Neural crest cell (in vitro differentiated cells): ENCODE measurements at places on chromosomes 3 and 15.

- H3K27me3 ChIP-seq: no peaks in the 10 kb centered on the region
- H3K4me1 ChIP-seq: peaks cover 39% of the 10 kb centered on the region
- H3K36me3 ChIP-seq: no peaks in the 10 kb centered on the region
- peak overlapping the region; percentile 69 for H3K4me3 ChIP-seq
- H3K27ac ChIP-seq: no peak overlapping the region
- no peak for DNase-seq
Measured at GRCh38 chr3:129442947-129443346, 2.9 kb downstream of the IFT122 start.

GRCh38 chr15:66097151-66098021 lies 156.2 kb downstream of the MEGF11 start:
- H3K27ac ChIP-seq: no peak overlapping the region
- H3K4me1 ChIP-seq: peaks cover 25% of the 10 kb centered on the region

DNA sequence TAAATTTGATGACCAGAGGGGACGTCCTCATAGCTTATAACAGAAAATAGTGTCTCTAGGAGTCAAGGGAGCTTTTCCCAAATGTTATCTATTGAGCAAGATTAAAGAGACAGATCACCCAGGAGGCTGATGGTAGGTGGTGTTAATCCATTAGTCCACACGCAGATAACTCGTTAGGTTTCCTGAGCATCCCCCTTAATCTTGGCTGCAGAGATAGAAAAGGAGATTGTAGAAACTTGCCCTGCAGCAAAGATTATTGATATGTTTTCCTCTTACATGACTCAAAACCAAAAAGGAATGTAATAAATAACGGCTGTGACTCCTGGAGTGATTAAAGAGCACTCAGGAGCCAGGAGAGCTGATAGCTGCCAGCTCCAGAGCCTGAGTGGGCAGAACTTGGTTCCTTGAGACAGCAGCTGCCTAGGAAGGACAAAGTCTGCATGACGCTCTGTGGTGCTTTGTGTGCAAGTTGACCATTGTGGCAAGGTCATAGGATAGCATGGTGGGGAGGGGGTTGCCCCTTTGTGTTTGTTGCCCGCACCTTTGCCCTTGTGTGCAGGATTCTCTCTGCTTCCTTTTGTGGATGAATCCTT lies 234.8 kb downstream of the PTPRG start:
- H3K27me3 ChIP-seq: no peaks in the 10 kb centered on the region
- H3K36me3 ChIP-seq: peaks cover 2% of the 10 kb centered on the region
- H3K4me1 ChIP-seq: peaks cover 19% of the 10 kb centered on the region
- DNase-seq: no peak
- H3K4me3 ChIP-seq: no peak overlapping the region
- H3K27ac ChIP-seq: no peak overlapping the region

DNA sequence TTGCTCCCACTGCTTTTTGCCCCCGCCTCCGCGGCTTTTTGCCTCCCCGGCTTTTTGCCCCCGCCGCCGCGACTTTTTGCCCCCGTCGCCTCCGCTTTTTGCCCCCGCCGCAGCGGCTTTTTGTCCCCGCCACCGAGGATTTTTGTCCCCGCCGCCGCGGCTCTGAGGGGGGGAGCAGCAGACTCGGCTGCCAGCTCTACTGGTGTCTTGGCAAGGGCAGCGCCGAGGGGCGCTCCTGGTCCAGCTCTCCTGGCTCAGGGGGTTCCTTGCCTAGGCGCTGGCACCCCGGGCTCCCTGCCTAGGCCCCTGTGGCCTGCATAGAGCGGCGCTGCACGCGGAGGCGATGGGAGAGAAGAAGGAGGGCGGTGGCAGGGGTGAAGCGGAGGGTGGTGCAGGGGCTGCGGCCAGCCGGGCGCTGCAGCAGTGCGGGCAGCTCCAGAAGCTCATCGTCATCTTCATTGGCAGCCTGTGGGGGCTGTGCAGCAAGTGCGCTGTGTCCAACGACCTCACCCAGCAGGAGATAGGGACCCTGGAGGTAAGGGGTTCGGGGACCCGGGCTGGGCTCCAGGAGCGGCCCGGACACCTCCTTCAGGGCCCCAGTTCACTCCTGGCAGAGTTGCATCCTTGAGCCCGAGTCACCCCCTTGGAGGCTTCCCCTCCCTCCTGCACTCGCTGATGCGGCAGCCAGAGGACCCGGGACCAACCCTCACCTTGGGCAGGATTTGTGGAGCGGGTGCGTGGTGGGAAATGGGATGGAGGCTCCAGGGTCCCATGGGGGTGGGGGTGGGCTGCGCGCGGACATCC lies 642.4 kb downstream of the GOLGA6L6 start:
- DNase-seq: no peak
- H3K27me3 ChIP-seq: peaks cover 10% of the 10 kb centered on the region
- peaks cover 21% of the 10 kb centered on the region for H3K36me3 ChIP-seq
- H3K4me1 ChIP-seq: no peaks in the 10 kb centered on the region
- H3K27ac ChIP-seq: no peak overlapping the region

- H3K4me1 ChIP-seq: peaks cover 34% of the 10 kb centered on the region
- no peaks in the 10 kb centered on the region for H3K27me3 ChIP-seq
- H3K27ac ChIP-seq: no peak overlapping the region
- DNase-seq: no peak
Measured at GRCh38 chr3:43331381-43331780, 45.0 kb downstream of the SNRK start.

DNA sequence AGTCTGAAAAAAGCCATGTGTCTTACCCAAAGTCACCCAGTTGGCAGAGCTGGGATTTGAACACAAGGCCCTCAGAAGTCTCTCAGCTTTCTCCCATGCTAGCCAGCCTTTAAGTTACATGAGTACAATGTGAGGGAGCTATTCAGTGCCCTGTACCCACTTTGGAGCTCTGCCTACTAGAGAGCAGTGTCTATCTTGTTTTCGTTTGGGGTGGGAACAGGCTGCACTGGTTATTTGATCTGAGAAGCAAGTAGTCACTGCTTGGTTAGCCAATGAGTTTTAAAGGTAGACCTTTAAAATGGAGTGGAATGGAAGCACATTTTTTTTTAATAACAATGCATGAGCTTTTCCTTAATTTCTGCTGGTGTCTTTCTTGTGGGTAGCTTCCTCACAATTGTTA lies 231.1 kb upstream of the BHLHE40 start:
- no peak overlapping the region for H3K27ac ChIP-seq
- DNase-seq: no peak
- peaks cover 2% of the 10 kb centered on the region for H3K36me3 ChIP-seq

DNA sequence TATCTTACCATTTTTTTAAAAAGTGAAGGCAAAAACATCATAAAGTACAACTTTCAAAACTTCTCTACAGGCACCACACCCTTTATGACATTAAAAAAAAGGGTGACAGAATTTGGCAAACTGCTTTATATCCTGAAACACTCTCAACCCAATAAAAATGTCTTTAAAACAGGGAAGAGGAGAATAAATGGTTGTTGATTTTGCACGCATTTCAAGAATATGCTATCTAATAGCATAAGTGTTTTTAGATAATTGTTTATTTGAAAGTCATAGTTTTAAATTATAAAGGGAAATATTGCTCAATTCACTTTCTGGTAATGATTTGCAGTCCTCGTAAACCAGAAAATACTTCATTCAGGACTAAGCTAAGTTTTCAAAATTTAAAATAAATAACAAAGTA lies 1.7 kb upstream of the PCOLCE2 start:
- H3K4me1 ChIP-seq: peaks cover 10% of the 10 kb centered on the region
- H3K27ac ChIP-seq: no peak overlapping the region
- no peaks in the 10 kb centered on the region for H3K36me3 ChIP-seq
- no peak for DNase-seq

- H3K4me1 ChIP-seq: peaks cover 35% of the 10 kb centered on the region
- peak overlapping the region; percentile 76 for H3K4me3 ChIP-seq
- peak; percentile 9 for DNase-seq
- H3K27me3 ChIP-seq: peaks cover 89% of the 10 kb centered on the region
Measured at GRCh38 chr15:76342058-76342381, 5.4 kb downstream of the ISL2 start.

- H3K27me3 ChIP-seq: no peaks in the 10 kb centered on the region
- H3K36me3 ChIP-seq: no peaks in the 10 kb centered on the region
- no peak overlapping the region for H3K27ac ChIP-seq
- no peak overlapping the region for H3K4me3 ChIP-seq
- peaks cover 45% of the 10 kb centered on the region for H3K4me1 ChIP-seq
Measured at GRCh38 chr3:134239538-134239937, 11.1 kb downstream of the RYK start.

DNA sequence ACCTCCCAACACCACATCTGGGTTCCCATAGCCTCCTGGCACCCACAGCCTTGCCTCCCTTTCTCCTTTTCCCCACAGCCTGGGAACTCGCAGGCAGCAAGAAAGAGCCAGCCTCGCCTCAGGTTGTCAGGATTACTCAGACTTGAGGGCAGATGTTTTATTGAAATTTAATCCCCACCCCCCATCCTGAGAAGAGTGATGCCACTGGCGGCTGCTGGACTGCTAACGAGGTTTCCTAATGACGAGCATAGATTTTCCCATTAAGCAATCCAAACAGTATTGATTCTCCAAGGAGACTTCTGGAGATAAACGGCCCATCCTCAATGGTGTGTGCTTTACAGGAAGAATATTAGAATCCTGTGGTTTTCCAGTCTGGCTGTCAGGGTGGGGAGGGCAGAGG lies 13.7 kb downstream of the SHF start:
- peaks cover 27% of the 10 kb centered on the region for H3K36me3 ChIP-seq
- no peak overlapping the region for H3K27ac ChIP-seq
- DNase-seq: no peak
- H3K4me3 ChIP-seq: no peak overlapping the region
- H3K27me3 ChIP-seq: no peaks in the 10 kb centered on the region
- H3K4me1 ChIP-seq: peaks cover 7% of the 10 kb centered on the region

DNA sequence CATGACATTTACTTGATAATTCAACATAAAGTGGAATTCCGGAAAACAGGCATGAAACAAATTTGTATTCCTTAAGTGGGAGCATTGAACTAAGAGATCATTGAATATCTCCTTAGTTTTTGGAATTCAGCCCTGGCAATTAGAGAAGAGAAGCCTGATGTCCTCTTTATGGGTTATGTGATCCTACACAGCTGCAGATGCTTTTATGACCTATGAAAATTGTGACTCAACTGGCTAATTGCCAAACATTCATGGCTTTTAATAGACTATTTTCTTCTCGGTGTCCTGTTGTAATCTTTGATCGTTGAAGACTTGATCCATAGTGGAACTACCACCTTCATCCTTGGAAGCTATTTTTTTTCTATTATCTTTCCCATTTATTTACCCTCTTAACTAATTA lies 46.1 kb downstream of the AGBL1 start:
- H3K27ac ChIP-seq: no peak overlapping the region
- DNase-seq: no peak
- H3K4me1 ChIP-seq: no peaks in the 10 kb centered on the region
- H3K27me3 ChIP-seq: peaks cover 10% of the 10 kb centered on the region
- no peaks in the 10 kb centered on the region for H3K36me3 ChIP-seq

- H3K36me3 ChIP-seq: no peaks in the 10 kb centered on the region
- peaks cover 8% of the 10 kb centered on the region for H3K4me1 ChIP-seq
- no peak for DNase-seq
- H3K4me3 ChIP-seq: no peak overlapping the region
Measured at GRCh38 chr15:75823860-75824613, 19.2 kb upstream of the UBE2Q2 start.

GRCh38 chr3:151395806-151396205 lies 11.3 kb upstream of the P2RY12 start:
- peaks cover 4% of the 10 kb centered on the region for H3K4me1 ChIP-seq
- no peak overlapping the region for H3K4me3 ChIP-seq
- no peak overlapping the region for H3K27ac ChIP-seq
- no peak for DNase-seq

GRCh38 chr15:99403597-99403996 lies 152.3 kb downstream of the LRRC28 start:
- peak overlapping the region; percentile 75 for H3K27ac ChIP-seq
- no peaks in the 10 kb centered on the region for H3K36me3 ChIP-seq
- H3K4me3 ChIP-seq: no peak overlapping the region
- no peaks in the 10 kb centered on the region for H3K4me1 ChIP-seq
- no peaks in the 10 kb centered on the region for H3K27me3 ChIP-seq
- DNase-seq: no peak

DNA sequence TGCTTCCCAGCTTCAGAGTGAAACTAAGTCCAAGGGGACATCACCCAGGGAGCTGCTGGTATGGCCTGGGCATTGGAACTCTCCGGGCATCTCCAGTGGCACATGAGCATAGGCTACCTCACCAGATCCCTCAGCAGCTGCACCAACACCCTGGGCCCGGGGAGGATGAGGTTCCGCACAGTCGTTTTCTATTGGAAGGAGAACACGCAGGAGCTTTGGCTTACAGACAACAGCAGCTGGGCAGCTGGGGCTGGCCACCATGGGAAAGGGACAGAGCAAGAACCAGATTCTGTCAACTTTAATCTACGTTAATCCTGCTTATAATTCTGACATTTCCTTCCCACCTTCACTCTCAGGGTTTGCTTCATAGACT lies 65.5 kb downstream of the MYO1E start:
- peaks cover 3% of the 10 kb centered on the region for H3K4me1 ChIP-seq
- H3K36me3 ChIP-seq: no peaks in the 10 kb centered on the region
- no peaks in the 10 kb centered on the region for H3K27me3 ChIP-seq
- no peak overlapping the region for H3K4me3 ChIP-seq

- no peak for DNase-seq
- H3K4me3 ChIP-seq: no peak overlapping the region
- peaks cover 2% of the 10 kb centered on the region for H3K27me3 ChIP-seq
- H3K4me1 ChIP-seq: peaks cover 17% of the 10 kb centered on the region
- H3K36me3 ChIP-seq: no peaks in the 10 kb centered on the region
Measured at GRCh38 chr15:30062881-30063280, 19.9 kb upstream of the GOLGA8J start.

- no peak overlapping the region for H3K27ac ChIP-seq
- no peak for DNase-seq
- H3K4me1 ChIP-seq: peaks cover 18% of the 10 kb centered on the region
- no peaks in the 10 kb centered on the region for H3K27me3 ChIP-seq
Measured at GRCh38 chr3:116270056-116270455, 175.2 kb downstream of the LSAMP start.

DNA sequence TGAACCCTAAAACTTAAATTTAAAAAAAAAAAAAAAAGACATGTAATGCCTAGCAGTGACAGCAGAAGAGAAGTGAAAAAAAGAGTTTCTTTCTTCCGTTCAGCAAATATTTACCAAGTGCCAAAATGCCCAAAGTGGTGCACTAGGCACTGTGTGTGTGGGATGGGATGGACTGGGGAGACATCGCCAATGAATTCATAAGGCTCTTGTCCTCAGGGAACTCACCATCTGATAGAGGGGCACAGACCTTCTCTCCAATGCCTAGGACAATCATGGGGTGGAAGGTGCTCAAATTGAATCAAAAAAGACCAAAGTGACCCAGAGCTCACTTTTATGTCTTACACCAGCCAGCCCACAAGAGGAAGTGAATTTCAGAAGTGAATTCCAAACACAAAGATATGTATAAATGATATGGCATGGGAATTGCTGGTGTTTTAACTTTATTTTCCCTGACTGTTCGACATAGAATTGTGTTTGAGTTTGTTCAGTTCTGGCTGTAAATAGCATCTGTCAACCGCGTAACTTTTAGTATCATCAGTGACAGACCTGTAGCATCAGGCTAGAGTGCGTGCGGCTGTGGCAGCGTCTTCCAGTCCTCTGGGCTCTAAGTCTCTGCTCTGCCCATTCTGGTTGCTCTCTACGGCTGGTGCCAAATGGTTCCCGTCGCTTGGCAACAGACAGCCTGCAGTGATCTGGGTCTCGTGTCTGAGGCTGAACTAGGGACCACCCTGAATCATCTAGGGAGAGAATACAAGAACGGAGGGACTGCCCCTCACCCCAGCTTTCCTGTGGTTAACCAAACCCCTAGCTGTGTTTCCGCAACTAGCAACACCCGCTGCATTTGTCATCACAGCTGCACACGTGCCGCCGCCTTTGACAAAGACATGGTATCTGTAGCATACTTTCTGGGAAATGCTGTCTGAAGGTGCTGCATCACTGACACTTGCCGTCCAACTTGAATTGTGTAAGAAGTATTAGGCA lies 154.0 kb upstream of the THBS1 start:
- H3K36me3 ChIP-seq: no peaks in the 10 kb centered on the region
- H3K4me1 ChIP-seq: peaks cover 11% of the 10 kb centered on the region
- no peak overlapping the region for H3K27ac ChIP-seq
- H3K4me3 ChIP-seq: no peak overlapping the region
